ENCODE measurements at places on chromosomes 12 and 14.
A peak's percentile ranks its signal among the peaks of the same experiment; 100 is the strongest.

DNA sequence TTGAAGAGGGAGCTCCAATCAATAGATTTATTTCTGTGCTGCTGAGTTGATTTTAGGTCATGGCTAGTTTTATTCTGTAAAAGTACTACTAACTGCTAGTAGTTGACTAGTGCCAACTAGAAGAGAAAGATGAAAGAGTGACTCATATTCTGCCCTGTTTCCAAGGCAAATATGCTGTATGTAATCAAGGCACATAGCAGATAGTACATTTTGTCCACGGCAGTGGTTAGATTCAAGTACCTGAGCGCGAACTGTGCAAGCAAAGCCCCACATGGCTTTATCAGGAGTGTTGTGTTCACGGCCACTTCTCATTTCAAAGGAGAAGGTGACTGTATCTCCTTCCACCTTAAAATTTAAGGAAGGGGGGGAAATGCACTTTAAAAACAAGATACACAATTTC, 126.8 kb downstream of the TRAFD1 start:
- no peak for DNase-seq

- peak; percentile 39 for DNase-seq
Measured at GRCh38 chr14:68295316-68295816, 475.8 kb downstream of the RAD51B start.

- DNase-seq: no peak
Measured at GRCh38 chr12:66694666-66695613, 16.1 kb upstream of the GRIP1 start.

DNA sequence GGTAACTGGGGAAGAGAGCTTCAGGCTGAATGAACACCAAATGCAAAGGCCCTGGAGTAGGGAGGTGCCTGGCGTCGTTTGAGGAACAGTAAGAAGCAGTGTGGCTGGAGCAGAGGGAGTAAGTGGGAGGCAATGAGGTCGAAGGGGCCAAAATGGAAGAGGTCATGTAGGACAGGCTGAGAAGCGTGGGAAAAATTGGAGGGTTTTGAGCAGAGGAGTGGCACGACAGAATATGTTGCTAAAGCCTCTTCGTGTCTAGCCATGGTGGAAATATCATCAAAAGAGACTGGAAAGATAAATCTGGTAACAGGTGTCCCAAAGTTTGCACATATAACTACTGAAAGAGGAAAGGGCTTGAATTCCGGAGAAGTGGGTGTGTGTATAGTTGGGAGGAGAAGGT, 1.9 kb downstream of the TRIM9 start:
- no peak for DNase-seq

DNA sequence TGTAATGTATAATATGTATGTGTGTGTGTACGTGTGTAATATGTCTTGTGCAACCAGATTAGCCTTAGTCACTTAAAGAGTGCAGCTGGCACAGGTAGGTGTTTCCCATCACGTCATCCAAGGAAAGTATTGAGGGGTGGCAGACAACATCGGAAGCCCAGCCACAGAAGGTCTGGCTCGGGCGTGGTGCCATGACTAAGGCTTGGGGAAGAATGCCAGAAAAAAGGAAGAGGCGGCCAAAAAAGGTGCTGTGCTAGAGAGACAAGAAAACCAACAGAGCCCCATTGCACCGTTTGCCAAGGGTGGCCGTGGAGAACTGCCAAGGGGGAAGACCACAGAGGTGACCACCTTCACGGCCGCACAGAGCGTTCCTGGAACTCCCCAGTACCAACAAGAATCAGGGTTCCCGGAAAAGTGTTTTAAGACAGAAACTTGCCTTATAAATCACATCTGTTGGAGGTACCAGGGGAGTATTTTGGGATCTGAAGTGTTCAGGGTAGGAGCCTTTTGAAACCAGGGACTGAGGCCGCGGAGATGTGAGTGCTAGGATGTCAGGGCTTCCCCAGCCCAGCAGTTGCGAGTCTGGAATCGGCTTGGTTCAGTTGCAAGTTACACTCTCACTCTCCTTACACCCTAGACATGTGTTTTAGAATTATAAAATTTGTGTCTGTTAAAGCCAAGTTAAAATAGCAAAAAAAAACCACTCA, 131.2 kb upstream of the DYRK2 start:
- no peak for DNase-seq

DNA sequence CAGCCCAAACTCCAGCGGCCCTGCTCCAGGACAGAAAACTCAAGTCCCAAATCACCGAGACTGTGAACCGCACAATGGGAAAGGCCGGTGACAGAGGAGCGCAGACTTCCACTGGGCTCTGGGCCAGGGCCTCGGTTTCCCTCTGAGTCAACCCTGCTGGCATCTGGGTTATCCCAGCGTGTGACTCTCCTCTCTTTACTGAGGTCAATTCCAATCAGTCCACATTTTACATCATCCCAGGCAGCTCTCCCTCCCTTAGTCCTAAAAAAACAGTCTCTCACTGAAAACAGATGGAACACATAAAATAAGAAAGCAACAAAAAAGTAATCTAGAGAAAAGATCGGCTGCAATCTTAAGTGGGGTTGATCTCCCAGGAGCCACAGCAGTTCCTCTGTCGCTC, 36.9 kb downstream of the ITPK1 start:
- no peak for DNase-seq

DNA sequence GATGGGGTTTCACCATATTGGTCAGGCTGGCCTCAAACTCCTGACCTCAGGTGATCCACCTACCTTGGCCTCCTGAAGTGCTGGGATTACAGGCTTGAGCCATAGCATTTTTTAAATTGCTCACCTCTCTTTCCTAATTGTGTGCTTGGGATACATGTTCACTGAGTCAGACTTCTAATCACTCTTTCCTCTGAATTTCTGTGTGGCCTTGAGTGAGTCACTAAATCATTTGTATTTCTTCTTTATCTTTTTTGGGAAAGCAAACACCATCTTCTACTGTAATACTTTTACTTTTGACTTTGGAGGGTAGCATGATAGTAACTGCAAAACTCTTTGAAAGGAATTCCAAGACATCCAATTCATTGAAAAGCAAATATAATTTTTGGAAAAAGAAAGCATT, 60.8 kb downstream of the FLRT2 start:
- no peak for DNase-seq

Data from neural progenitor cell (in vitro differentiated cells).